Hematopoietic multipotent progenitor cell treated with erythropoietin and hydrocortisone succinate and interleukin-3 and kit ligand, for 15 days (in vitro differentiated cells): ENCODE measurements at places on chromosomes 3 and 15.

- no peak for DNase-seq
These were observed 397.5 kb upstream of the ATP10A start for GRCh38 chr15:26260517-26261133.

GRCh38 chr3:196927571-196928453 lies 14.5 kb downstream of the NCBP2 start:
- DNase-seq, result no peak

- no peak for DNase-seq
These were observed 7.5 kb upstream of the PGPEP1L start for GRCh38 chr15:99014803-99015697.

- DNase-seq, result no peak
These were observed 96.4 kb upstream of the IL12A start for GRCh38 chr3:159892171-159892795.

DNA sequence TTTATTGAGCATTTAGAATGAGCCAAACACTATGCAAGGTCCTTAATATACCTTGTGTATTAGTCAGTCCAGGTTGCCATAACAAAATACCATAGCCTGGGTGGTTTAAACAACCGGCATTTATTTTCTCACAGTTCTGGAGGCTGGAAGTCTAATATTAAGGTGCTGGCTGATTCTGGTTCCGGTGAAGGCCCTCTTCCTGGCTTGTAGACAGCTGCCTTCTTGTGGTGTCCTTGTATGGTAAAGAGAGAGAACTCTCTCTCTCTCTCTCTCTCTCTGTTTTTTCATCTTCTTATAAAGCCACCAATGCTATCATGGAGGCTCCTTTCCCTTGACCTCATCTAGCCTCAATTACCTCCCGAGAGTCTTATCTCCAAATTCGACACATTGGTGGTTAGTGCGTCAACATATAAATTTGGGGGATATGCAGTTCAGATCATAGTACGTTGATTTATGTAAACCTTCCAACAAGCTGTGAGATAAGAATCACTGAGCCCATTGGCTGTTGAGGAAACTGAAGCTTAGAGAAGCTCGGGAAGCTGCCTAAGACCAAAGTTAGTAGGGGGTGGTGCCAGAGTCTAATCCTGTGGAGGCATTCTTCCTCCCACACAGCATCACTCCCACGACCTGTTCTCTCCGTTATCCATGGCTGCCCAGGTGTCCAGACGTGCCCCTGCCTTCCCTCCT lies 298.0 kb upstream of the PROK2 start:
- DNase-seq, result no peak
